Fibroblast of upper back skin (primary cell): ENCODE measurements at places on chromosomes 4 and X.

GRCh38 chr4:37958932-37959331, 1.3 kb upstream of the PTTG2 start:
- DNase-seq: no peak

DNA sequence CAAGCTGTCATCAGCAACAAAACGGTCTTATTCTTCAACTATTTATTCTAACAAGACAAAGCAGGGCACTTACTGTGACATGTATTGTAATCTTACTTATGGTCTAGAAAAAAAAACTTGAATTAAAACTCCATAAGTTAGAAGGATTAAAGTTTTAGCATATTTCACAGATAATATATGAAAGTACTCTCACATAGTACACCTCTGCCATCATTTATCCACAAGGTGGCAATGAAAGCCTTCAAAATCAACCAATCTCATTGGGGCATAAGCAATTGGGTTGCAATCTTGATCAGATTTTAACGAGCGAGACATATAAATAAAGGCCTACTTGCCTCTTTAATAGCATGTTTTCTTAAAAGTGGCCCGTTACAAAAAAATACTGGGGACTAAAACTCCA, 1382.9 kb downstream of the FAM133A start:
- DNase-seq: peak; percentile 38

DNA sequence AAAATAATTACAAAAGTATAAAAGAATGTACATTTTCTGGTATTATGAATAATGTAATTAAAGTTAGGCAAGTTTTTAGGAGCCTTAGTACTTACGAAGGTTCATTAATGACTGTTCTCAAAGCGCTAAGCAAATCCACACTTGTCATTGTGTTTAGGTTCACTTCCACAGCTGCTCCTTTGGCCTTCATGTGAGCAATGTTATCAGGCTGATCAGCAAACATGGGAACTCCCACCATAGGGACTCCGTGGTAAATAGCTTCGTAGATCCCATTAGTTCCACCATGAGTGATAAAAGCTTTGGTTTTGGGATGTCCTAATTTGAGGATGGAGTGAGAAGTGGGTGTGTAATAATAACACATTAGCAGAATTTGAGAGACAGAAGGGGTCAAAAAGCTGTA, 45.1 kb downstream of the UGT2A2 start:
- DNase-seq: no peak

DNA sequence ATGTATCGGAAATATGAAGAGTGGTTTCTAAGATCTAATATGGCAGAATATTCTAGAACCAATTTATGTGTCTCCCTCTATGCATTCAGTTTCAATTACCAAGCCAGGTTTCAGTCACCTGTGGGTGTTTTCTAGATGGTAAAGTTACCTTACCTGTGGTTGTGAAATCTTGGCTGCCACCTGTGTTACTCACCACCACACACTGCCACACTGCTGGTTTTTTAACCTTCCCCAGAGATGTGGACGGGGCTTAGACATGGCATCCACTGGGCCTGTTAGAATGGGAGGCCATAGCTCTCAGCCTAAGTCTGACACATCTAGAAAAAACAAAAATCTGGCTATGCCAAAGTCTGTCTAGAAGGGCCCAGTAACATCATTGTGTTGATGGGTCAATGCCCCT, 896.5 kb upstream of the PABPC4L start:
- no peak for DNase-seq

- no peak for DNase-seq
These were observed 143.4 kb downstream of the CPEB2 start for GRCh38 chr4:15145709-15146108.

GRCh38 chr4:112514647-112515197, 1.3 kb downstream of the NEUROG2 start:
- no peak for DNase-seq

- DNase-seq: no peak
These were observed 1.8 kb downstream of the SPIN4 start for GRCh38 chrX:63349307-63349706.

DNA sequence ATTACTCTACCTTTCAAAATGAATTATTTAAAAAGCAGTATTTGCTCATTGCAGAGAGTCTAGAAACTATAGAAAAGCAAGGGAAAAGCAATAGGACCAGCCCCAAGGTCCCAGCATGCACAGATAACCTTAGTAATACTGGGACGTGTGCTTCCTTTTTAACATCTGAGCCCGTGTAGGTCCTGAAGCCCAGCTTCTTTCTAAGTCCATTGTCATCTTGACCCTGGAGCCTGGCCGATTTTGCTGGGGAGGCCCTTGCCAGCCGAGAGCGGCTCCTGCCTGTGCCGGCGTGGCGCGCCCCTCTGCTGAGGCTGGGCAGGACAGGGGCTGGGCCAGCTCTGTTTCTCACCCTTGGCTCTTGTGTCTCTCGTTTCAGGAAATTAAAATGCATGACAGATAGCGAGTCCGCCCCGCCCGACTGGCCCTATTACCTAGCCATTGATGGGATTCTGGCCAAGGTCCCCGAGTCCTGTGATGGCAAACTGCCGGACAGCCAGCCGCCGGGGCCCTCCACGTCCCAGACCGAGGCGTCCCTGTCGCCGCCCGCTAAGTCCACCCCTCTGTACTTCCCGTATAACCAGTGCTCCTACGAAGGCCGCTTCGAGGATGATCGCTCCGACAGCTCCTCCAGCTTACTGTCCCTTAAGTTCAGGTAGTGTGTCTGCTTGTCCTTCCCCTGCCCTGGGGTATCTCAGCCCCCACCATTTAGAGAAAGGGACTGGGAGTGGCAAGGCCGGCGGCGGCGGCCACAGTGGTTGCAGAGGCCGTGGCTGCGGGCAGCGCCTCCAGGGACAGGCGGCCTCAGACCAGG, 4.1 kb downstream of the MSANTD1 start:
- no peak for DNase-seq

DNA sequence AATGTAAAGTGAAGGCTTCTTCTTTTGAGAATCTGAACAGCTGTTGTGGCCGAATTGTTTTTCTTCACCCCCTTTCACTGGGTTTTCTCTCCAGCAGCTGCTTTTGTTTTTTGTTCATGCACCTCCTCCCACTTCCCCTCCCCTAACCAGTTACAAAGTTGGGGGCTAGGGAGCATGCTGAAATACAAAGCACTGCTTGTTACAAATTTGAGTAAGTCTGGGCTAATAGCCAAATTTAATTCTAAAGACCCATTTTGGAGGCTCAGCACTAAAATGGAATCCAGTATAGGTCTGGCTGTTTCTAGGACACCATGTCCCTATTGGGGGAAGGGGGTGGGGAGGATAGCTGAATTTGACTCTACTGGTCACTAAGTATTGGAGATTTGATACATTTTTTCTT, 89.2 kb upstream of the GPM6B start:
- DNase-seq: no peak

- DNase-seq: no peak
These were observed 174.1 kb downstream of the COX18 start for GRCh38 chr4:72895408-72895807.

GRCh38 chrX:19046343-19047215, 62.7 kb upstream of the PHKA2 start:
- peak; percentile 45 for DNase-seq

GRCh38 chrX:38151441-38151840, 69.2 kb downstream of the SRPX start:
- DNase-seq: peak; percentile 93

- DNase-seq: peak; percentile 73
These were observed 4.4 kb upstream of the PRDM8 start for GRCh38 chr4:80192937-80193336.
